ENCODE measurements at places on chromosomes 12 and 14.

DNA sequence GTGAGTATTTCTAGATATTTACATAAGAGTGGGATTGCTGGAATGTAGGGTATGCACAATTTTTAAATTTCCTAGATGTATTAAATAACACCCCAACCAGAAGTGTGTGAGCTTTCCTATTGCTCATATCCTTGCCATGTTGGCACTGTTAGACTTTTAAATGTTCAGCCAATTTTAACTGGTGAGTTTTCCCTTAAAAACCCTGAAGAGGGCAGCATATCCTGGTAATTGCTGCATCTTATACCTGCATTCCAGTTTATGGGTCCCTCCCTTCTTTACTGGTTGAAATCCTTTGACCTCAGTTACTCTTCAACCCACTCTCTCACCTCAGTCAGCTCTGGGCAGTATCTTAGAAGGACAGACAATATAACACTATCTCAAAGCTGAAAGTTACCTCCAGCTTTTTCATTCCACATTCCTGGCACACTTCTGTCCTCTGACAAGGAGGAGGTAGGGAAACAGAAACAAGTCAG is 270.6 kb downstream of the PAWR start:
- DNase-seq: no peak

- DNase-seq: no peak
Measured at GRCh38 chr14:42428996-42429395, 822.3 kb downstream of the LRFN5 start.

- no peak for DNase-seq
Measured at GRCh38 chr12:103169-103981, 36.8 kb downstream of the IQSEC3 start.

DNA sequence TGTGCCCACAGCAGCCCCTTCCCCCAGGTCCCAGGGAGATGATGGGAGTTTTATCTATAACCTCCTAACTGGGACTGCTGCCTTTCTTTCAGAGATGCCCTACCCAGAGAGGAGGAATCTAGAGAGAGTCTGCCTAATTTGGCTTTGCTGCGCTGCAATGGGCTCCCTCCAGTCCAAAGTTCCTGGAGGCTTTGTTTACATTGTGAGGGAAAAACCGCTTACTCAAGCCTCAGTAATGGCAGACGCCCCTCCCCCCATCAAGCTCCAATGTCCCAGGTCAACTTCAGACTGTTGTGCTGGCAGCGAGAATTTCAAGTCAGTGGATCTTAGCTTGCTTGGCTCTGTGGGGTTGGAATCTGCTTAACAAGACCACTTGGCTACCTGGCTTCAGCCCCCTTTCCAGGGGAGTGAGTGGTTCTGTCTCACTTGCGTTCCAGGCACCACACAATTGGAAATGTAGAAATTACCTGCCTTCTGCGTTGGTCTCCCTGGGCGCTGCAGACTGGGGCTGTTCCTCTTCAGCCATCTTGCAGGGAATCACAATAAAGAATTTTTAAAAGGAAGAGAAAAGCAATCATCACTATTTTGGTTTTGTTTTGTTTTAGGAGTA is 262.5 kb downstream of the FOXG1 start:
- no peak for DNase-seq
